ENCODE measurements at places on chromosomes 13 and 19.

- H3K4me3 ChIP-seq = no peak overlapping the region
- H3K36me3 ChIP-seq = peaks cover 59% of the 10 kb centered on the region
- H3K27me3 ChIP-seq = no peaks in the 10 kb centered on the region
- no peak for DNase-seq
- no peak overlapping the region for H3K27ac ChIP-seq
- H3K4me1 ChIP-seq = no peaks in the 10 kb centered on the region
These were observed 25.3 kb upstream of the EIF3G start for GRCh38 chr19:10145031-10145430.

- peak overlapping the region; percentile 90 for H3K4me3 ChIP-seq
- DNase-seq = no peak
- H3K36me3 ChIP-seq = peaks cover 57% of the 10 kb centered on the region
- H3K27ac ChIP-seq = peak overlapping the region; percentile 95
- H3K27me3 ChIP-seq = peaks cover 21% of the 10 kb centered on the region
- H3K4me1 ChIP-seq = peaks cover 35% of the 10 kb centered on the region
These were observed 600 bp downstream of the UBE2S start for GRCh38 chr19:55406826-55407549.

DNA sequence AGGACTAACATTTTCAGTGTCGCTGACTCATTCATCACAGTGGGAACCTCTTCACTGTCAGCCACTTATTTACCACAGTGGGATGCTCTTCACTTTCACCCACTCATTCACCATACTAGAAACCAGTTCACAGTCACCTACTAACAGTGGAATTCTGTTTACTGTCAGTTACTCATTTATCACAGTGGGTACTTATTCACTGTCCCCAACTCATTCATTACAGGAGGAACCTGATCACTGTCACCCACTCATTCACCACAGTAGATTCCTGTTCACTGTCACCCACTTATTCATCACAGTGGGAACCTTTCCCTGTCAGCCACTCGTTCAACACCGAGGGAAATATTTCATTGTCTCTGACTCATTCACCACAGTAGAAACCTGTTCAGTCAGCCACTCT, 10.1 kb upstream of the ZNF85 start:
- H3K27ac ChIP-seq = no peak overlapping the region
- no peaks in the 10 kb centered on the region for H3K36me3 ChIP-seq
- H3K27me3 ChIP-seq = peaks cover 8% of the 10 kb centered on the region
- no peak for DNase-seq

DNA sequence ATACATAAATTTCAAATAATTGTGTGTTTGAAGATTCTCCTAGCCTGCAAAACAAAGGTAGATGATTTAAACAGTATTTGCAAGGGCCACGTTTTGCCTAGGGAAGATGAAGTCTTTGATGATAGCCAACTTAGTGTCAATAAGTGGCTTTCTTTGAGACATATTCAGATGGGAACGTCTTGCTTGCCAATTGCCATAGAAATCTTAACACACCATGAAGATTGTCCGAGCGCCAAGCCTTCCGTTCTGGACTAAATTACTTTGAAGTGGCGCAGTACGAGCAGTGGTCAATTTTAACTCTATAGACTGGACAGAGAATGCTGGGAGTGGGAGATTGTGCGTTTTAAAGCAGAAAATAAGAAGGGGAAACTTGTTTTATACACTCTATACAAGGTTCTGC, 9.9 kb downstream of the ZIC5 start:
- H3K4me1 ChIP-seq = peaks cover 63% of the 10 kb centered on the region
- peaks cover 84% of the 10 kb centered on the region for H3K27me3 ChIP-seq
- no peak for DNase-seq
- no peak overlapping the region for H3K27ac ChIP-seq
- no peaks in the 10 kb centered on the region for H3K36me3 ChIP-seq

- peaks cover 5% of the 10 kb centered on the region for H3K4me1 ChIP-seq
- no peaks in the 10 kb centered on the region for H3K36me3 ChIP-seq
- no peak overlapping the region for H3K27ac ChIP-seq
- no peak overlapping the region for H3K4me3 ChIP-seq
- no peak for DNase-seq
These were observed 16.7 kb upstream of the ITM2B start for GRCh38 chr13:48216204-48216711.

- H3K36me3 ChIP-seq = no peaks in the 10 kb centered on the region
- DNase-seq = peak; percentile 84
- peaks cover 40% of the 10 kb centered on the region for H3K4me1 ChIP-seq
These were observed at the start of gene CLDN10 for GRCh38 chr13:95552539-95553441. Gene CLDN10, plus strand, starts transcription at chr13:95552720. Its CDS starts 34 bp downstream, at chr13:95552754.

- peak; percentile 67 for DNase-seq
- H3K27me3 ChIP-seq = no peaks in the 10 kb centered on the region
- no peaks in the 10 kb centered on the region for H3K36me3 ChIP-seq
- no peak overlapping the region for H3K27ac ChIP-seq
- no peak overlapping the region for H3K4me3 ChIP-seq
- H3K4me1 ChIP-seq = peaks cover 14% of the 10 kb centered on the region
These were observed 198.4 kb downstream of the COL4A1 start for GRCh38 chr13:110108348-110109139.

DNA sequence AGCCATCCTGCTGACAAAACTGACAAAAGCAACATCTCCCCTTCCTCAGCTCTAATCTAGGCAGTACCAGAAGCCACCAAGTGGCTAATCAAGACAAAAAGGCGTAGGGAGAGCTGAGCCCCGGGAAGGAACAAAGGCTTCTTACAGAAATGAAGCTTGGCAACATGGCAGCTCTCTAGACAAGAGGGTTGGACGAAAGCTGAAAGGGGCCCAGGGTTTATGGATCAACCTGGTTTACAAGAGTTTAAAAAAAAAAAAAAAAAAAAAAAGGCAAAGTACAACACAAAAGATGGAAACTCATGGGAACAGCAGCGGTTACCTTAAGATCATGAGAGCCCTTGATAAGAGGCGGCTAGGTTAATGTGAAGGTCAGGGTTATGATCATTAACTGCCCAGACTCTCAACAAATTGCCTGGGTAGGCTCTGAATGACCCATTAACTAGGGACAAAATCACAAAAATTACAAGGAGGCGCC, 14.0 kb downstream of the ZC3H4 start:
- H3K4me3 ChIP-seq = no peak overlapping the region
- peaks cover 12% of the 10 kb centered on the region for H3K36me3 ChIP-seq
- no peak for DNase-seq
- peak overlapping the region; percentile 83 for H3K27ac ChIP-seq
- H3K4me1 ChIP-seq = peaks cover 78% of the 10 kb centered on the region
- no peaks in the 10 kb centered on the region for H3K27me3 ChIP-seq

GRCh38 chr19:52566588-52566987, 3.5 kb upstream of the ZNF701 start:
- no peak for DNase-seq
- no peak overlapping the region for H3K27ac ChIP-seq
- H3K4me1 ChIP-seq = peaks cover 26% of the 10 kb centered on the region
- no peak overlapping the region for H3K4me3 ChIP-seq

DNA sequence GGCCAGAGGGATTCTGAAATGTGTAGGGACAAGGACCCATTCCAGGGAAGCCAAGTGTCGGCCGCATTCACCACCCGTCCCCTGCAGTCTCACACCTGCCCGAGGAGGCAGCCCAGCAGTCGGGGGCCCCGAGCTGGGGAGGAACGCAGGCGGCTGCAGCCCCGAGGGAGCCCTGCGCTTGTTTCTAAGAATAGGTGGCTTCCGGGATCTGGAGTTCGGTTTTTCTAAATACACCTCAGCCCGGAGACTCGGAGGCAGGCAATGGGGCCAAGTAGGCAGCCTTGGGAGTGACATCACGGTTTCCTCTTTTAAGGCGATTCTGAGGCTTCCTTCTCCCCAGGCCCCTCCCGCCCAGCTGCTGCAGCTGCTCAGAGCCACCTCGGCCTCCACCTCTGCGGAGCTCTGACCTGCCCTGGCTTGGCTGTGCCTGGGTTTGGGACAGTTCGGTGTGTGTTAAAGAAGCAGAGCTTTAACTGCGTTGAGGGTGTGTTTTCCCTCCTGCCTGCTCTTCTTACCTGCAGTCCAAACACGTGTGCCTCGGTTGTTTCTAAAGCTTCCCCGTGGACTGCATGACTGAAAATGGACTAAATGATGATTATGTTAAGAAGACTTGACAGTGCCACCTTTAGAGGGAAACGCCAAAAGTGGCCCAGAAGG, 80.5 kb downstream of the COL4A2 start:
- DNase-seq = peak; percentile 33
- no peak overlapping the region for H3K4me3 ChIP-seq
- H3K4me1 ChIP-seq = peaks cover 50% of the 10 kb centered on the region
- peaks cover 73% of the 10 kb centered on the region for H3K36me3 ChIP-seq
- peaks cover 2% of the 10 kb centered on the region for H3K27me3 ChIP-seq
- H3K27ac ChIP-seq = peak overlapping the region; percentile 98

- H3K4me3 ChIP-seq = no peak overlapping the region
- H3K27me3 ChIP-seq = peaks cover 13% of the 10 kb centered on the region
- no peak for DNase-seq
- H3K36me3 ChIP-seq = no peaks in the 10 kb centered on the region
These were observed 30.4 kb upstream of the CEACAM21 start for GRCh38 chr19:41545547-41545946.

DNA sequence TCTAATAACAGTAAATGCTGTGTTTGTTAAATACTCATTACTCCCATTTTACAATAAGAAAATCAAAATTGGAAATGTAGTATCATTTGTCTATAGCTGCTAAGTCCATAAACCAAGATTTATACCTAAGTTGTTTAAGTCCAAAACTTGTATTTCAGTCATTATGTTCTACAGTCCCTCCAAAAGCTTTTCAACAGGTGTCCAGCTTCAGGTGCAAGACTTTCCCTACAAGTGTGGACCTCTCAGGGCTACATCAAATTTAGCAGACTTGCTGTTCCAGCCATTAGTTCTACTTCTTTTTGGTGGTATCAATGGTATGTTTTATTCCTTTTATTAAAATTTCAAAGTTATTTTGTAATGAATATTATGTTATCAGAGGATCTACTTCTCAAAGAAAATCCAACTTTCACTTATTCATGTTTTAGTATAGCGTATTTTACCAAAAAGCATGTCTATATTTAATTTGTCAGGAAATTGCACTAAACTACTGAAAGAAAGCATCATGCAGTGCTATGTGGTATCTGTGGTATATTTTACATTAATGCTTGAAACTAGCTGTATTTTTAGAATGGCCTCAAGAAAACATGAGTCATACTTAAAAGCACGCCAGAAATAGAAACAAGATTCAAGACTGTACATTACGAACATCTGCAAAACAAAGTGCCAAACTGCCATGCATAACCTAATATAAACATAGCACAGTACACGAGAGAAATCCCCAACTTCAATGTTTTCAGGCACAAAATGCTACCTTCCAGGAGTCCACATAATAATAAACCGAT, 44.5 kb downstream of the VWA8 start:
- no peak for DNase-seq
- H3K27me3 ChIP-seq = no peaks in the 10 kb centered on the region
- H3K36me3 ChIP-seq = peaks cover 13% of the 10 kb centered on the region

DNA sequence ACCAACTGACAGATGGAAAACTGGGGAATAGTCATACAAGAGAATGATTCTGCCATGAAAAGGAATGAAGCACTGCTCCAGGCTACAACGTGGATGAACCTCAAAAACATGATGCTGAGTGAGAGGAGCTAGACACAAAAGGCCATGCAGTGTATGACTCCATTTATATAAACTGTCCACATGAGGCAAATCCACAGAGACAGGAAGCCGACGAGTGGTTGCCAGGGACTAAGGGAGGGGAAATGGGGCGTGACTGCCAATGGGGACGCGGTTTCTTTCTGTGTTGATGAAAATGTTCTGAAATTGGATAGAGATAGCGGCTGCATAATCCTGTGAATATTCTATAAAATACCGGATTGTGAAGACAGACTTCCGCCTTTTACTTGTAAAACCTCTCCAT, 10.2 kb downstream of the SMIM7 start:
- H3K4me3 ChIP-seq = no peak overlapping the region
- H3K4me1 ChIP-seq = no peaks in the 10 kb centered on the region
- peak overlapping the region; percentile 79 for H3K27ac ChIP-seq

GRCh38 chr13:113926301-113926761, 47.5 kb downstream of the C13orf46 start:
- no peak overlapping the region for H3K27ac ChIP-seq
- peaks cover 4% of the 10 kb centered on the region for H3K4me1 ChIP-seq
- H3K4me3 ChIP-seq = no peak overlapping the region
- peaks cover 5% of the 10 kb centered on the region for H3K36me3 ChIP-seq

DNA sequence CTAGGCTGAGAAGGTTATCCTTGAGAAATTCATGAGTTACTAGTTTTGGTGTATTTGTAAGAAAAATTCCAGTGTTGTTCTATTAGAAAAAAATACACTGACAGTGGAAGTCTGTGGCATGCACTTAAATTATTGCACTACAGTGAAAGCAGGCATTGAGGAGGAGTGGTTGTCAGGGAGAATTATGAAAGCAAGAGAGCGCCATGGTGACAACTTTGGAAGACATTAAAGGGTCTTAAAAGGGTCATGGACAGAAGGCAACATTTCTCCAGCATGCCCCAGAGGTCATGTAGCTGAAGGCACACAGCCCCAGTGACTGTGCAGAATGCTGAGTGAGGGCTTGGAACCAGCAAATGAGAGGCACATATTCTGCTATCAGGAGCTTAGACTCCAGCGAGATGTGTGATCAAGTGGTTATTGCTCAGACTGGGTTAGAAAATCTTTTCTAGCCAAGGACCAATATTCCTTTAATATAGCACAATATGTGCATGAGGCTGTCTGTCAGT, 292.7 kb downstream of the OLFM4 start:
- DNase-seq = peak; percentile 12
- H3K4me3 ChIP-seq = no peak overlapping the region
- H3K27me3 ChIP-seq = no peaks in the 10 kb centered on the region
- H3K36me3 ChIP-seq = no peaks in the 10 kb centered on the region
- peaks cover 58% of the 10 kb centered on the region for H3K4me1 ChIP-seq
- H3K27ac ChIP-seq = peak overlapping the region; percentile 3

DNA sequence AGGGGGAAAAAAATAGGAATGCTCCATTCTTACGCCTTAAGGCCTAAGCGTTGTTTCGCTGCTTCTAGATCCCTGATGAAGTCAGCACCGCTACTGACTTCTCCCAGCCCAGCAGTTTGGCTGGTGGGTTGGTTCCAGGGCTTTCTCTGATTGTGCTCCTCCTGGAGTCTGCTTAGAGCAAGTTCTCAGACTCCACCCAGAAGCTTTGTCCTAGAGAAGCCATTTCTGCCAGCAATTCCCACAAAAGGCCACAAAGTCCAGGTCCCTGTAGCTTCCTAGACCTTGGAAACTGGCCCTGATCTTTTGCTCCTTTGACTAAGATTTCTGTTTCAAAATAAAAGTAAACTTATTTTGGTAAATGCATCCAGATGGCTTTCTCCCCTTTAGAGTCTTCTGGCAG, 65.4 kb downstream of the KCTD12 start:
- no peak overlapping the region for H3K27ac ChIP-seq
- no peaks in the 10 kb centered on the region for H3K36me3 ChIP-seq
- H3K27me3 ChIP-seq = peaks cover 10% of the 10 kb centered on the region

DNA sequence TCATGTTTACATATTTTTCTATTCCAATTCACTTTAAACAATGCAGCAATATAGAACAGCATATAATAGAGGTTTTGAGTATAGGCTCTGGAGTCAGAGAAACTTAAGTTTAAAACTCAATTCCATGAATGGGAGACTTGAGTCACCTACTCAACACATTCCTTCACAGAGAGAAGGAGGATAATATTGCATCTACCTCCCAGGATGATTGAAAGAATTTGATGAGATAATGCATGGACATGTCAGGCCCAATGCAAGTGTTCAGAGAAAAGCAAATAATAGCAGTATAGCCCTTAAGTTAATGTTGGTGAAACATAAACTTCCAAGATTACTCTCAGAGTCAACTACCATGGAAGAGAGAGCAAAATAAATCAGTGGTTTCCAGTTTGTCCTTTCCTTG, 170.2 kb downstream of the DCLK1 start:
- no peak overlapping the region for H3K4me3 ChIP-seq
- peaks cover 5% of the 10 kb centered on the region for H3K36me3 ChIP-seq

All from nephron progenitor cell (in vitro differentiated cells).